ENCODE measurements at places on chromosomes 3 and 15. TPM values are rescaled to one million over a fixed set of nuclear protein-coding genes. Genes with fewer than 3 reads are reported as not detected.

The SLMAP gene
- 23.1 TPM for total RNA-seq

The IMPG2 gene
- not detected for total RNA-seq

The P2RY12 gene
- total RNA-seq: not detected

The PRSS50 gene
- total RNA-seq: not detected

The TMEM87A gene
- total RNA-seq: 31.2 TPM

The CHRNA7 gene
- 4.7 TPM for total RNA-seq
